ENCODE measurements at places on chromosomes 6 and 20.

DNA sequence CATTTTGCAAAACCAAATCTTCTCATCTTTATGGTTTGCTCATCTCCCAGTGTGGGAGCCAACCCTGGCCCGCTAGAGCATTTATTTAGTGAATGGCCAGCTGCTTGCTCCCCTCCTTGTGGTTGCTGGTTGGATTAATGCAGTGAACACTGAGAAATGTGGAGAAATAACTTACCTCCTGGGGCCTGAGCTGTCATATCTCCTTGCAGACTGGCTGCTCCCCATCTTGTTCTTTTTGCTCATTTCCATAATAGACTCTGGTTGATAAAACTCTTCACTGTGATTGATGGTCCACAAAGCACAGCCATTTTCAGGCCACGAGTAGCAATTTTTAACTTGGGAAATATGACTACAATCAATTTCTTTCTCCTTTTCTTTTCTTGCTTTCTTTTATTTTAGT lies 1078.5 kb upstream of the FLRT3 start:
- DNase-seq = no peak

DNA sequence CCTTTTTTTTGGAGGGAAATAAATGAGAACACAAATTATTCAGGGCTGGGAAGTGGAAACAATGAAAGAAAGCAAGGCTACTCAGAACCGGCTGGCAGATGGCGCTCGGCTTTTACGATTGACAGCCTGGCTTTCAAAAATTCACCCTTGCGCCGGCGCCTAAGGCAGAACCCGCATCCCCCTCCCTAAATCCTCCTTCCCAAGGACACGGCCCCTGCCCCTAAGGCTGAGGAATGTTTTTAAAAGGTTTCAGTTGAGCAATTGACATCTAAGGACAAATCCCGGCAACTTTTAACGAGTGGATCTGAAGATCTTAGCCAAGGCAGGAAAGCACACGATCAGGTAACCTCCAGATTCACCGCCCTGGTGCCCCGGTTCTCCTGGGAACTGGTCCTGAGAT lies 16.3 kb downstream of the GNAS start:
- no peak for DNase-seq

- DNase-seq = no peak
Measured at GRCh38 chr6:47247227-47247797, 62.4 kb downstream of the TNFRSF21 start.

DNA sequence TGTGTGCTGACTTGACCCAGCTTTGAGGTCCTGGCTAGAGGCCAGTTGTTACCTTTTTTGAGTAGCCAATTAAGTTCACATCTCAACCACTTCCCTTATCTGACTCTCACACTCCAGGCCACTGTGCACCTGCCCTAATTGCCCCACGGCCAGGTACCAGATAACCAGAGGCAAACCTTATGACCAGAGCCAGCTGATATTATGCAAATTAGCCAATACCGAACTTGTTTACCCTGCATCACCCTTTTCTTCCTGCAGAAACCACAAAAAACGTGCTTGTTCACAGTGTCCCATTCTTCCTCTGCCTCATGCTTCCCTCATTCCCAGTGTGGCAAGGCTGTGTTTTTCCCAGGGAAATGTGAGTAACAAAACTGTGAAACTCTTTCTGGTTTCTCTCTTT lies 89.3 kb downstream of the HTR1B start:
- no peak for DNase-seq

GRCh38 chr6:29019629-29020028 lies 14.5 kb upstream of the ZNF311 start:
- no peak for DNase-seq

- no peak for DNase-seq
Measured at GRCh38 chr20:3315136-3315535, 76.1 kb upstream of the SLC4A11 start.

- no peak for DNase-seq
Measured at GRCh38 chr6:123788319-123788718, 15.3 kb upstream of the NKAIN2 start.

GRCh38 chr6:22361576-22361975 lies 64.7 kb upstream of the PRL start:
- DNase-seq = no peak

DNA sequence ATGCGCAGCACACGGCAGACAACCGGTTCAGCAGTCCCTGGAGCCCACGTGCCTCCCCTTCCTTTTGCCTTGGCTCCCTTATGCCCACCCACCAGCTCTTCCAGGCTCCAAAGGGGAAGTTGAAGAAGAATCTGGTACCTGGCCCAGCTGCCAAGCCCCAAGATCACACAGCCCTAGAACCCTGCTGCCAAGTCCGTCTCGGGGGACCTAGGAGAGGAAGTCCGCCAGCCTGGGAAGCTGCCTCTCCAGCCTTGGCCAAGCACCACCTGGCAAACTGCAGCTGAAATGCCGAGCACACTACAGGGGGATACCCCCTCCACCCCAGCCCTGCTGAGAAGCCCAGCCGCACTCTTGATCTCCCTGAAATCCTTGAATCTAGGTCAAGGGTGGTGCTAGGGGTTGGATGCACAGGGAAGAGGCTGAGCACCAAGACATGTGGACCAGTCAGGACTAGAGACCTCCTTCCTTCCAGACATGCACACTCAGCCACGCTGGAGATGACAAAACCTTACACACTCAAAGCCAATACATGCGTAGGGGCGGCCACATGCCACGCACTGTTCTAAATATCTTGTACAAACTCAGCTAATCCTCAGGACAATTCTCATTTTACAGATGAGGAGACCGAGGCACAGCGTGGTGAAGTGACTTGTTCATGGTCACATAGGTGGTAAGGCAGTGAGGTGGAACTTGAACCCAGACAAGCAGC lies 124.1 kb downstream of the PREX1 start:
- no peak for DNase-seq

DNA sequence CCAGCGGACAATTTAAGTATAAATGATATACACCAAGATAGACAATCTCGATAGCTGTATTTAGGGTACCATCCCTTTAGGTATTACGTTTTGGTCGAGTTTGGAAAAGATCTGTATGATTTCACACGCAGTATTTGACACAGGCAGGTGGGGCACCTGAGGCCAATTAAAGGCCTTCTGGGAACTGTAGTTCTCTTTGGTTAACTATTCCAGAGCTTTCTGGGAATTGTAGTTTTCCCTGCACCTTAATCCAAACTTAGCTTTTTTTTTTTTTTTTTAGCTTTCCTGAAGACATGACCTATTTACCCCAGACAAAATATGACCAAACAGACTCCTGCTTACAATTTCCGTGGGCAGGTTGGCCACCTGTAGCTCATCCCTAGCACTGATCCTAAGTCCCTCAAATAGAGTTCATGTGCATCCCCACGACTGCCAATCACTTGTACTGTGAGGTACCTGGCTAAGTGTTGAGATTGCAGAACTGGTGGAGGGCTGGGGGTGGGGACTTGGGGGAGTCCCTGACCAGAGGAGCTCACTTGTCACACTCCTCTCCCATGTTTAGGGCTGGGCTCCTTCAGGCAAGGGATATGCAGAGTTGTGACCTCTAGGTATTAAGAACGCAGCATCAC lies 999 bp upstream of the EHMT2 start:
- no peak for DNase-seq

GRCh38 chr6:40276141-40276540 lies 311.0 kb downstream of the LRFN2 start:
- no peak for DNase-seq

DNA sequence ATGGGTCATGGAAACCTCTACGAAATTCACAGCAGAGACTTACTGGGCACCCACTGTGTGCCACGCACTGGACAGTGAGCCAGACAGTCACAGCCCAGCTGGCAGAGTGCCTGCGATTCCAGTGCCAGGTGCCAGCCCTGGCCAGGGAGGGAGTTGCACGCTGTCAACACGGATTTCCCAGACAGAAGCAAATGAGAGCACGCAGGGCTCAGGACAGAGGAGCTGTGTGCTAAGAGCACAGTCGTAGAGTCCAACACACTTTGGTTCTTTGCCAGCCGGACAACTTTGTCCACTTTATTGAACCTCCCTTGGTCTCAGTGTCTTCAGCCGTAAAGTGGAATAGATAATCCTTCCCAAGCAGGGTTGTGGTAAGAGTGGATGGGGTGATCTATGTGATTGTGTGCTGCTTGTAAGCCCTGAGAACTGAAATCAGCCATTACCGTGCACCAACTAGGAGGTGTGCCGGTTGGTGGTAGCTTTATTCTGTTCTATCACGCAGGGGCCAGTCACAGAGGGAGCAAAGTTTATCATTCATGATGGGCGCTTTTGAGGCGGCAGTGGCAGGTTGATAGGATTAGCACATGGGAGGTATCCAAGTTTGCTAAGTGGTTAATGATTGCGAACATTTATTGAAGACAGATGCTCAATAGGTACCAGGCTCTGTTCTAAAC lies 40.6 kb downstream of the SIRPA start:
- DNase-seq = no peak

- no peak for DNase-seq
Measured at GRCh38 chr20:46433051-46433450, 26.6 kb upstream of the ELMO2 start.

GRCh38 chr6:11920566-11920965 lies 91.5 kb upstream of the HIVEP1 start:
- no peak for DNase-seq

DNA sequence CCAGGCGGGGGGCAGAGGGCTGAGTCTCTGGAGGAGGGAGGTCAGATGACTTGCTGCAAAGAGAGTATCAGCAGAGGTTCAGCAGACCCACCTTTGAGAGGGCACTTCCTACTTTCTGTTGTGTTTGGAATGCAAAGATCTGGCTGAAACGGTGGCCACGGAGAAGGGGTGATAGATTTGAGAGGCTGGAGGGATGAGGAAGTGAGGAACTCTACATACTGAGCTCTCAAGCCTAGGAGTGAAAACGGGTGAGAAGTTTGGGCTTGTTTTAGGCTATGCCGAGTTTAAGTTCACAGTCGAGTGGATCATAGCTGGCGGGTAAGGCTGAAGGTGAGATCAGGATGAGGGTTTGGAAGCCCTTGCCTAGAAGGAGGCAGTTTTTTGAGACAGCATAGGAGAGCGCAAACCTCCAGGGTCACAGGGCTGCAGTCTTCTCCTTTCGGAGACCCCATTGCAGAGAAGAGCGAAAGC lies 477 bp upstream of the ITPA start:
- peak; percentile 12 for DNase-seq

DNA sequence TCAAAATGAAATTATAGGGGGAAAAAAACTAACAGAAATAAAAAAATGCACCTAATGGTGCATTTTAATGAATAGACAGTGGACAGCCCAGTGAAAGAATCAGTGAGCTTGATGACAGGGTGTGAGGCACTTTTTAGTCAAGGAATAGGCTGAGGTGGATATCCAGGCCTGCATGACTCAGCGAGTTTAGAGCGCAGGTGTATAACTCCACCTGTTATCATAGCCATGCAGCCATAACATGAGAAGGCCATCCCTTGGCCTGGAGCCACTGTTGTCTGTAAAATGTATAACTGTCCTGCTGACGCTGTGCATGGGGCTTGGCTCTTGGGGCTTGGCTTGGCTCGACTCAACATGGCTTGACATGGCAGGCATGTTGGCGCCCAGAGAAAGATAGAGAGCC lies 331.5 kb upstream of the NOX3 start:
- no peak for DNase-seq

DNA sequence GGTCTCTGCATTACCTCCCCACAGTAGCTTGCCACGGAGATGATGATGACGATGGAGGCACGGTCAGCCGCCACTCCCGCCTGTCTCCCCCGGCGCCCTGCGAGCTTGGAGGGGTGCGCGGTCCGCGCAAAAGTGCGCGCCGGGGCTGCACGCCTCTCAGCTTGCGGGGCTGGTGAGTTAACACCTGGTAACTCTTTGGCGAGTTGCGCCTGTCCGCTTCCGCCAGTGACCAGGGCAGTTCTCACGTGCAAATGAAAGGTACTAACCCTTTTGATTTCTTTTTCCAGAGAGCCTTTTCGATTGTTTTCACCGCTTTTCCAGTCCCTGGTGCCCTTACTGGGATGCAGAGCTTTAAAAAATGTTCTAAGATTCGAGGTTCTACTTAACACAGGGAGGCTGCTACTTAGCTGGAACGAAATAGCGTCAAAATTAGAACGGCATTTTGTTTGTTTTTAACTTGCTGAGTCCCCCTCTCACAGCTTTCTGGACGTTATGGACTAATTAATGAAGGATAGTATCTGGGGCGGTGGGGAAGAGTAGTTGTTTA lies 6.2 kb downstream of the GRIK2 start:
- no peak for DNase-seq

GRCh38 chr20:25040438-25040831 lies 17.5 kb downstream of the ACSS1 start:
- no peak for DNase-seq

DNA sequence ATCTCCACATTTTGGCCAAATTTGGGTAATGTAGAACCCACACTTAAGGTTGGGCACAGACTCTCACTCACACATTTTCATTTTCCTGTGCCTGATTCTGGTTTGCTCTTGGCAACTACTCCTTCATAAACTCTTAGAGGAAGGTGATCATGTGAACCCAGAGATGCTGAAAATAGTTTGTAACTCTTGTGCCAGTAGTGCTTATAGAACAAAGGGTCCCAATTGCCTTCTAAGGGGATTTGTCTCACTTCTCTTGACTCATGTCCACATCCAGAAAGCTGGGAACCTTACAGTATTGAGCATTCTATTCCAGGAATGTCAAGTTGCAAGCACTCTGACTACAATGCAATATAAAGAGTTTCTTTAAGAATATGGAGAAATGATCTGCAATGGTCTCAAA lies 62.0 kb upstream of the TASP1 start:
- no peak for DNase-seq

GRCh38 chr6:79878142-79878748 lies 69.1 kb downstream of the ELOVL4 start:
- no peak for DNase-seq

DNA sequence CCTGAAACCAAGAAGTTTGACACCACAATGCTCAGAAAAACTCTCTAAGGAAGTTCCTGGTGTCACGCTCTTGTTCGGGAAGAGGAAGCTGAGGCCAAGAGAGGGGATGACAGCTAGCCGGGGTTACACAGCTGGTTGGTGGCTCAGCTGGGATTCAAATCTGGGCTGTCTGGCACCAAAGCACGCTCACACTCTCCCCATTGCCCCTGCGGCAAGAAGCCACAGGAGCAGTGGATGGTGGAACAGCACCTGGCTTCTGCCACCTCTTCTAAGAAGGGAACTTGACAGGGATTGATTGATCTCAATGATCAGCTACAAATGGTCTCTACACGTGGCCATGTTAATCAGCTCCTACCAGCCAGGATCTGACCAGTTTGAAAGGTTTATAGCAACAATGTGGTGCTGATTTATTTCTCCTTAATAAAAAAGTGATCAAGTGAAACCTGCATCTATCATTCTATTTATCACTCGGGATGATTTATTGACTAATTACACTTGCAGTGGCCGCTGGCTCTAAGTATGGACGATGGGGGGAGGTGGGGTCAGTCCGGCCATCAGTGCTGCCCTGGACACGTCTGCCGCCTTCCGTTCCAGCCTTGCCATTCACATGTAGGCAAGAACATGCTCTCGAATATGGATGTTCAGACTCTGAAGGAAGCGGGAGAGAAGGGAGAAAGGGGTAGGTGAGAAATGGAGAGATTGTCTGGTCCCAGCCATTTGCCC lies 71.9 kb upstream of the TOP1 start:
- DNase-seq = no peak

GRCh38 chr20:14959506-14960475 lies 622.4 kb upstream of the FLRT3 start:
- no peak for DNase-seq
